ENCODE measurements at places on chromosomes 7 and 10.

DNA sequence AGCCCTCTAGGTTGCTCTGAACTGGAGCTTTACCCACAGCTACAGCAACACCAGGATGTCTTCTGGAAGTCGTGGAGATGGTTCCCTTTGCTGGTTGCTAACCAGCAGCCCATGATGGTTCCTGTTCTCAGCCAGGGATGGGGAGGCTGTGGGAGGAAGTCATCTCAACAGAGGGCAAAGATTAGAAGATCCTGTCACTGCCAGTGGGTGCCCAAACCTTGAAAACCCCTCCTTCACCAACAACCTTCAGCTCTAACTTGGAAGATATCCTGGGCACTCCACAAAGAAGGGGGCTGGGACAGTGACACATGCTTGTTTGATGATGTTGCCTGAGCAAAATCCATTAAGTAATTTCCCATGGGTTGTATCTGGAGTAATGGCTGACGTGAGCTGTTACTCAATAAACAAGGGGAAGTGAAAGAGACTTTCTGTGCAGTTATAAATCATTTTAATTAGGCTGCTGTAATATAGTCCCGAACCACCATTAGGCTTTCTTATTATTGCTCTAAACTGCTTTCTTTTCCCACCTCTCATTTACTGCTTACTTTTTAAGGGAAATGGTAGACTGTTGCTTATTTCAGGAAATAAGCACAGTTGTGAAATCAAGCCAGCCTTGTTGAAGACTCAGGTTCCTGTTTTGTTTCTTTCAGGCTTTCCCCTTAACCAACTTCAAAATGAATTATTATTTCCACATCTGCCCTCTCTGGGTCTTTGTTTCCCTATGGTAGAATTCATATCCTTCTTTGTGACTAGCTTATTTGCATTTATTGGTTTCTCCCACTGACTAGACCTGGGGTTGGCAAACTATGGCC, 124.8 kb downstream of the PPP1R17 start:
- DNase-seq = no peak

- no peak for DNase-seq
Observed at GRCh38 chr10:116548301-116548700, 2.6 kb downstream of the PNLIP start.

DNA sequence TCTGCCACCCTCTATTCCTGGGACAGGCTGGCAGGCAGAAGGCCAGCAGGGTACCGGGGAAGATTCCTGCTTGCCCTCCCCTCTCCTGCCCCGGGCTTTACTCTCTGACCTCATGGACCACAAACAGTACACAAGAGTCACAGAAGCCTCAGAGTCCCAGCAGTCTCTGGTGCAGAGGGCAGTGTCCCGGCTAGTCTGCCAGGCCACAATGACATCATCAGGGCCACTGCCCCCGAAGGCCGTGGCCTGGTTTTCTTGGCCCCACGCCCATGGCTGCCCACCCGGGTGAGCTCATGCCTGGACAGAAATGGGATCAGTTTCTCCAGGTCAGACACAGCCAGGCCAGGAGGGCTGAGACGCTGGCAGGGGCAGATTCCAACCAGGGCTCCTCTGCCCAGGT, 91.9 kb downstream of the MYL10 start:
- no peak for DNase-seq

- DNase-seq = no peak
Observed at GRCh38 chr7:110975486-110975885, 115.4 kb upstream of the LRRN3 start.

DNA sequence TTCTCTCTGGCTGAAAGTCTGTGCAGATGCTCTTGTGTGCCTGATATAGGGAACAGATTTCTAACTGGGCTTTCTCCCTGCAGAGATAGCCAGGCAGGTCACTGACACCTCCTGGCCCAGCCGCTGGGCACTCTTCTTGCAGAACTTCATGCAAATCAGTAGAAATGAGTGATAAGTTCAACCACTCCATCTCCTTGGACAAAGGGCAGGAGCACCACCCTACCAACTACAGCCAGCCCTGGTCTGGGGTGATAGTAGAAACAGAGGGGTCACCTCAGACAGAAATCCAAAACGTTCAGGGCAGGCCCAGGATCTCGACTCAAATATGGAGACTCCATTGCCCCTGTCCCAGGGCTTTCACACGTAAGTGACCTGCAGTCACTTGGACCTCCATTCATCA, 917.8 kb upstream of the ZNF722 start:
- DNase-seq = no peak

- no peak for DNase-seq
Observed at GRCh38 chr7:149787428-149788299, 14.3 kb upstream of the ZNF467 start.

GRCh38 chr10:6783471-6783870, 203.4 kb upstream of the PRKCQ start:
- no peak for DNase-seq

DNA sequence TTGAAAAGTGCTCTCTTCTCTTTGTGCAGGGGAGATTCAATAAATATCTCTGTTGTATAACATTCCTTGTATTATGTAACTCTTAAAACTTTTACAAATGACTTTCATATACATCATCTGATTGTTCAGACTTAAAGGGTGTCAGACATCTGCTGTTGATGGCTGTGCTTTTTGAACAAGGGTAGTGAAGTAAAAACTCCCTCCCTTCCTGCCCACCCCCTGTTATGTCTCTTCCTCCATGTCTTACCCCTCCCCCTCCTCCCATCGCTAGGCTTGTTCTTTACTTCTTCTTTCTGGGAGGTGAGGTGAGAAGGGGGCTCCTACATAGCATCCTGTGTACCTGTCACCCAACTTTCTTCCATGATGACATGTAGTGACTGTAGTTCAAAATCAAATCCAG, 23.4 kb upstream of the ABCB4 start:
- no peak for DNase-seq

DNA sequence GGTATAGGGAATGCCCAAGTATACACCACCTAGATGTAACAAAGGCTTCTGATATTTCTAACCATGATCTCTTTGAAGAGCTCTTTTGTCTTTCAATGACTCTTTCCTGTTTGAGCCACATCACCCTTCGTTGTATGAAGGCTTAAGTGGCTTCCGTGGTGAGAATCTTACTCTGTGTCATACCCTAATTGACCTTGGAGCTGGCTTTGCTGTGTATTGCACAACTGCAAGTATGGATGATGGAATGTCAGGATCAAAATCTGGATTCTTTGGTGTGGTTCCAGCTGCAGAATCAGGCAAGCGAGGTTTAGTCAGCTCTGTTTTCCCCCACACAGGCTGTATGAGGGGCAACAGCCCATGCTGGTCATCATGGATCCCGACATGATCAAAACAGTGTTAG, 16.0 kb downstream of the CYP3A43 start:
- no peak for DNase-seq

GRCh38 chr10:4285121-4285520, 500.1 kb upstream of the KLF6 start:
- DNase-seq = no peak

GRCh38 chr7:36919738-36920137, 195.4 kb upstream of the AOAH start:
- DNase-seq = no peak

GRCh38 chr10:14302035-14302434, 28.7 kb downstream of the FRMD4A start:
- no peak for DNase-seq

DNA sequence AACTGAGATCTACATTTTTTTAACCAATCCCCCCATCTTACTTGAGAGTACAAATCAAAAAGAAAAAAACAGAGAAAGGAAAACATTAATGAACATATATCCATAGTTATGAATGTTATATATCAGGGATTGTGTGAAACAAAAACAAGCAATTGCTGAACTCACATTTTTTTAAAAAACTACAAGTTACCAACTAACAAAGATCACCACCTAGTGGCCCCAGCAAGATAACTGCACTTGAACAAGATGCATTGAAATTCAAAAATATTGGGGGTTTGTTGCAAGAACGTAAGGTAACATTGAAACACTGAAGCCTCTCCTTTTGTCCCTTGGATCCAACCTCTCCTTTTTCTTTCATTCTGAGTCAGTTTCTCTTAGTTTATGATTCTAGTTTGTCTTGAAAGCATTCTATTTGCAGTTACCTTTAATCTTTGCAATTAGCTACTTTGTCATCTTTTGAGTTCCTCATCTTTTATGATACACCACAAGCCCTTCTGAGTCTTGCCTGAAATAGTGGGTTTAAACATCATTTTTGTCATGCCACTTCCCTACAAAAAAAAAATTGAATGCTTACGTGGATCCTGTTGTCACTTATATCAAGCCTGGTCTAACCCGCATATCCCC, 87.3 kb upstream of the TES start:
- DNase-seq = no peak

DNA sequence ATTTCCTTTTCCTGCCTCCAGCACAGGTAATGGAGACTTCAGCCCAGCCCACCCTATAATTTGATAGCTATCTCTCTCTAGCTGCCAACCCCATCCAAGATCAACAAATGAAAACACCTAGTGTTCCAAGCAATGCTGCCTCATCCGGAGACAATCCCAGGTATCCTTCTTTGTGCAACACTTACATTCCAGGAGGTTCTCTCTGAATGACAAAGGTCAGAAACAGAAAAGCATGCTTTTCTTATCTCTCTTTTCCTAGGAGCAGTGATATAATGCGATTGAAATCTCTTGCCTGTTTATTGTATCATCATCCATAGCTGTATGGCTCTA, 699.3 kb downstream of the INHBA start:
- DNase-seq = no peak

- DNase-seq = no peak
Observed at GRCh38 chr10:94205396-94205831, 157.3 kb downstream of the NOC3L start.

DNA sequence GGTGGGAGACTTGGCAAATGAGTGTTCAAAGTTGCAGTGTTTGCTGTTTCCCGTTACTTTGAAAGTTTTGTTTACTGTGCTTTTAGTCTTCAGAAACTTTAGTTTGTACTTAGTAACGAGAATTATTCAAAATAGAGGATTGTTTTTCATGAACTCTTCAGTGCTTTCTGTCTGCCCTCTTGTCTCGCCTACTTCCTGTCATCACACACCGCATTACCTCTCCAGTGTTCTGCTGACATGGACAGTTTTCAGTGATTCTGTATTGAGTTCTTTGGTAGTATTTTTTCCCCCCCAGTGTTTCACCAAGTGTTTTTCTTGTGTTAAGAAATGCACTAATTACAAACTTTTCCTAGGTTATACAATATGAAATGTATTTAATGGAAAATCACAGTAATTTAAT, 207.0 kb downstream of the MLLT10 start:
- no peak for DNase-seq

DNA sequence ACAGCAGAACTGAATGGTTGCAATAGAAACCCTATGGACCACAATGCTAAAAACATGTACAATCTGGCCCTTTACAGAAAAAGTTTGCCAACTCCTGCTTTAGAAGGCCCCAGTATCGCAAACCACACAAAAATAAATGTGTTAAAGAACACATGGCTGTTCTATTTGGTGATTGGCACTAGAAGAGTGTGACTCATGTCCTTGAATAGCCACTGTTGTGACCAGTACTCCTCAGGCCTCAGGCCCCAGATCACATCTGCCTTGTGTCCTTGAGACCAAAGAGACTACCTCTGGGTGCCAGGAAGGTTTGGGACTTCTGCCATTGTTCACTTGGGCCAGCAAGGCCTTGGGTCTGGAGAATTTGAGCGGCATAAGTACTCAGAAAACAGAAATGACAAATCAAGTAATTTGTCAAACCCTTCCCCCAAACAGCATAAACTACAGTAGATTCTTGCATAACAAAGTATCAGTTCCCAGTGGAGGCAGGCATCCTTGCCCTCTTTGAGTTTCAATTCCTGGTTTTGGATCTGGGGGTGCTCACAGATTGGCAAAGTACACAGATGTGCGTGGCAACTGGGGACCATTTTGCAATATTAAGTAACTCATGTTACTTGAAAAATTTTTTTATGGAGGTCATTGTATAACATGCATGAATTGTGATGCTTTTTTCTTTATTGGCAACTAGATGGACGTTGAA, 50.2 kb downstream of the MTURN start:
- DNase-seq = no peak

- no peak for DNase-seq
Observed at GRCh38 chr10:103663802-103664201, 170.3 kb downstream of the NEURL1 start.

DNA sequence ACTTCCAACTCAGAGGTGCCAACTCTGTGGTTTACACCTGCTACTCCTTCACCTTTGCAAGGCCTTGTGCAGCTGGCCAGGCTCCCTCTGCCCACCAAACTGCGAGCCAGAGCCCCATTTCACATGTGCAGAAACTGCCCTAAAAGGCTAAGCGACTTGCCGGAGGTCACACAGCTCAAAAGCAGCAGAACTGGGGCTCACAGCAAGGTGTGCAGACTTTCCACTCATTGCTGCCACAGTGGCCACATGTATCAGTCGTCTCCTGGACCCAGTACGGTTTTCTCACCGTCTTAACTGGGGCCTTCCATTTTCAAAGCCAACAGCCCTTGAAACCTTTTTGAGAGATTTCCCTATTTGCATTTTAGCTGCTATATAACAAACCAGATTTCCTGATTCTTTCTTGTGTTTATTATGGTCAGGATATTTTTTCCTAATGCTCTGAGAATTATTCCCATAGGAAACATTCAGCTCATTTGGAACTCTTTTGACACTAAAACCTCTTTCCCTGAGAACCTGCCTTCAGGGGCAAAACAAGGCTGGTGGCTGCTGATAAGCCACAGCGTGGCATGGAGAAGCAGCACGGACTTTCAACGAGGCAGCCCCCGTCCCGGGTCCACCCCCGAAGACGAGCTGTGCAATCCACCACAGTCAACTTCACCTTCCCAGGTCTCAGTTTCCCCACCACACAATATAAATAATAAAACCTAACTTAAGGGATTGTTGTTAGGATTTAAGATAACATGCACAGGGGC, 29.9 kb downstream of the SORBS1 start:
- no peak for DNase-seq

DNA sequence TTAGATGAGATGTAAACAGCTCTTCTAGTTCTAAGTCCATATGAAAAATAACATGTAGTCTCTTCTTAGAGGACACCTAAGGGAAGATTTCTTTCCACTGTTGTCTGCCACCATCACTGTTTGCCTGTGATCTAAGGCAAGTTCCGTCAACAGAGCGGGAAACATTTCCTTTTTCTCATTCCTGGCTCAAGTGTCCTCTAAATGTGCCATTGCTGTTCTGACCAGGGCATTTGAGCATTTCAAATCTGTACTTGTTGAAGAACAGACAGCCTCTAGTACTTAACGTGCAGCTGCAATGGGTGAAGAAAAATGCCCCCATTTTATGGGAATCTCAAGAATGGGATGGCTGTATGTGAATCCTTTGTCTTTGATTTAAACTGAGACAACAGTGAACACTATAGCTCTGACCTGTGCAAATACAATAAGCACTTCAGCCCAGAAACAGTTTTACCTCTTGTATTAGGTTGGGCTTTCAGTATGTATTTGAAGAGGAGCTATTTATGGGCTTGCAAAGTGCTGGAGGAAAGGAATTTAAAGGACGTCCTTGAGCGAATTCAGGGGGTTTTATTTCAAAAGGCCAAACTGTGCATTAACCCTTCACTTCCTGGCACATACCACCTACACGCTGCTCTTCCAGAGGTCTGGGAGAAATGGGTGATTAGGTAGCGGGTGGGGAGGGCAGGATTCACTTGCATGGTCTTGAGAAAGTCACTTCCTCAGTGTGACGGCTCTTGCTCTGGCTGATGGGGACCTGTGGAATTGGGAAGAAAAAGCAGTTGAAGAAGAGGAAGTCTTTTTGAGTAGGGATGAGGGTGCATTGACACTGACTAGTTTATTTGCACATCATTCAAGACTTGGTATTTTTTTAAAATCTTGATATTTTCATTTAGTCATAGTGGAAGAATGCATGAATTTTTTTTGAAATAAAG, 66.1 kb downstream of the THNSL1 start:
- DNase-seq = no peak

GRCh38 chr10:86077871-86078638, 288.5 kb downstream of the GRID1 start:
- no peak for DNase-seq

- DNase-seq = no peak
Observed at GRCh38 chr10:4839353-4839752, 13.3 kb downstream of the AKR1E2 start.

All from stimulated activated CD8-positive, alpha-beta memory T cell treated with anti-CD3 and anti-CD28 coated beads, Interleukin-7, amount 100 ng/mL, for 1 hour (primary cell).